HCT116 (cell line): ENCODE measurements at places on chromosomes 13 and 19. TPM values are rescaled to one million over a fixed set of nuclear protein-coding genes. Genes with fewer than 3 reads are reported as not detected.

DNA sequence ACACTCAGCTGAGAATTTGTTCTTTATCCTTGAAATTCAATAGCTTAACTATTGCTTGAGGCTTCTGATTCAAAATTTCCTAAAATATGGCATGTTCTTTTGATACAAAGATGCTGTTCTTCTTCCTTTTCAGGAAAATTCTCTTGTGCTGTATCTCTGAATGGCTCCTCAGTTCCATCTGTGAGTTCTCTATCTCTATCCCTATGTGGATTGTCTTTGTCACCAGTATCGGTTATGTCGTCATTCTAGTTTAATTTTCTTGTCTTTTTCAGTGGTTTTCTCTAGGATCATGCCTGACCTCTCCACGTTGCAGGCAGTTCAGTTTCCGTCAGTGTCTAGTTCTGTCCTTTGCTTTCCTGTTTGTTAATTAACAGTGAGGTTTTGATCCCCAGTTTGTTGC, 104.6 kb upstream of the GJB6 start:
- no peak for DNase-seq

GRCh38 chr19:57292547-57292946, 12.3 kb downstream of the ZNF460 start:
- no peak for DNase-seq

The ICAM5 gene
- 53.9 TPM for total RNA-seq

DNA sequence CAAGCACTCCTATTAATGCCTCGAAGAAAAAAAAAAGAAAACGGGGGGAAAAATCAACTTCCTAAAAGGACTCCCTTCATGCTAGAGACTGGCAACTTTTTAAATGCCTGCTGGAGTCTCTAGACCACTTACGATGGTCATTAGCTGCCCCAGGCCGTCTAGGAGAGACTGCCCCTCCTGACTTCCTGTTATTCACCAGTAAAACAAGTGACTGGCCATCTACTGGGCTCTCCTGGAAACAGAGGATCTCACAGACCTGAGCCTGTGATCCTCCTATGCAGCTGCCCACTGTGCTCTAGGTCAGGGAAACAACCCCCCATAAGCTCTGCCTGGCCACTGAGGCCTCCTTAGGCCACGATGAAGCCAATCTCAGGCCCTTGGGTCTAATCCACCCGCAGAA, 7.4 kb downstream of the ZNF266 start:
- DNase-seq, result no peak

- no peak for DNase-seq
Observed at GRCh38 chr13:110420626-110421025, 113.5 kb downstream of the COL4A2 start.

DNA sequence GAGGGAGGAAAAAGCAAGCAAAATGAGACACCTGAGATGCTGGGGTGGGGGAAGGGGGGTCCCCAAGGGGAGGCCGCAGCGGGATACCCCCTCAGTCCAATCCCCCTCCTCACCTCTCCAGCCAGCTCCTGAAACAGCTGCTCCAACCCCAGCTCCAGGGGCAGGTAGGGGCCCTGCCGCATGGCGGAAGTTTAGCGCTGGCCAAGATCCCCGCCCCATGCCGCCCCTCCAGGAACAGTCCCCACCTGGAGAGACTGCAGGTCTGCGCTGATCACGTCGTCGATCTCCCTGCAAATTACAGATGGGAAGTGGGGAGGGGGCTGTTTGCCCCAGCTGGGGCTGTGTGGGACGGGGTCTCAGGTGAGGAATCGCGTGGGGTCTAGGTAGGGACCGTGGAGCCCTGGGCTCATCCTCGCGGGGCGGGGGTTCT, 9.0 kb downstream of the CAPN12 start:
- no peak for DNase-seq

The GSX1 gene
- not detected for total RNA-seq

The SRRM5 gene
- not detected for total RNA-seq

The RNF113B gene
- not detected for total RNA-seq
